IgD-negative memory B cell (primary cell): ENCODE measurements at places on chromosomes 6 and 20. TPM values are rescaled to one million over a fixed set of nuclear protein-coding genes. Genes with fewer than 3 reads are reported as not detected.

Gene TNFRSF6B
- polyA plus RNA-seq, result not detected

Gene TRAPPC3L
- polyA plus RNA-seq, result not detected

Gene TXLNB
- 1.9 TPM for polyA plus RNA-seq

Gene CST2
- polyA plus RNA-seq, result not detected
